Frontal cortex (tissue), 4 donors: ENCODE measurements at places on chromosomes 5 and 9. TPM values are rescaled to one million over a fixed set of nuclear protein-coding genes. Genes with fewer than 3 reads are reported as not detected.

- DNase-seq: no peak
Observed at GRCh38 chr5:83090169-83090568, 12.8 kb downstream of the XRCC4 start.

GRCh38 chr5:12237837-12238575 is 333.8 kb upstream of the CTNND2 start:
- no peak for DNase-seq

DNA sequence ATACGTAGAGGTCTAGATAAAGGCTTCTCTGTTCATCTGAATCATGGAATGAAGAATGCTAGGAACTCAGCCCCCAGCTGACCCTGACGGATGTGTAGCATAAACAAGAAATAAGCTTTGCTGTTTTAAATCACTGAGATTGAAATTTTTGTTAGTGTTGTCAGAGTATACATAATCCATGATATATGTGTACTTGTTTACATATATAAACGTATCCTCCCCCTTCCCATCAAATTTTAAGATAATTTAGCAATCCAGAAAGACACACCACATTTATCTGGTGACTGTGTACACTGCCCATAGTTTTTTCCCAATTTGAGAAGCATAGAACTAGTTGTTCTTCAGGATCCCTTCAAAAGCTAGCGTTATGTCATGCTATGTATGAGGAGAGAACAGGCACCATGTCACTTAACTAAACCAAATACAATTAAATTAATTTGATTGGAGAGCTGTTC is 80.8 kb upstream of the OSMR start:
- no peak for DNase-seq

GRCh38 chr5:37112383-37112991 is 136.7 kb downstream of the CPLANE1 start:
- no peak for DNase-seq

DNA sequence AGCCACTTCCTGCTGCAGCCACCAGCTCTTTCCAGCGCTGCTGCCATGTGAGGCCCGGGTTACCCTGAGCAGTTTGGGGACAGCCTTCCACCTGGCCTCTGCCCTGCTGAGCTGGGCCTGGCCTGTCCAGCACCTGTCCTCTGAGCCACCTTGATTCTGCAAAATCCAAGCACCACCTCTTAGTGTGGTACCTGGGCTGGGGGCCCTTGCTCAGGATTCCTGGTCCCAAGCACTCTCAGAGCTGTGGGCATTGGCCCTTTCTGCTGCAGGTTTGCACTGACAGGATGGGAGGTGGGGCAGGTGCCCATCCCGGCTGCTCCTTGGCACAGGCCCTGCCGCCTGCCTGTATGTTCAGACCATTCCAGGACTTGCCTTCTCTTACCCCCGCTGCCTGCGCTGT is 309.2 kb upstream of the IRX4 start:
- no peak for DNase-seq

Gene PCA3
- 0.82 TPM for total RNA-seq

Gene ITK
- total RNA-seq: not detected

- no peak for DNase-seq
Observed at GRCh38 chr9:88680041-88680440, 145.1 kb downstream of the NXNL2 start.

Gene RNF180
- total RNA-seq: 87.6 TPM

GRCh38 chr5:174149989-174150388 is 104.5 kb downstream of the NSG2 start:
- DNase-seq: no peak

- DNase-seq: peak; percentile 56
Observed at GRCh38 chr5:174323878-174324281, 278.4 kb downstream of the NSG2 start.

GRCh38 chr5:78792345-78793055 is 143.9 kb upstream of the LHFPL2 start:
- no peak for DNase-seq

- DNase-seq: no peak
Observed at GRCh38 chr5:53067641-53068040, 41.9 kb downstream of the MOCS2 start.

DNA sequence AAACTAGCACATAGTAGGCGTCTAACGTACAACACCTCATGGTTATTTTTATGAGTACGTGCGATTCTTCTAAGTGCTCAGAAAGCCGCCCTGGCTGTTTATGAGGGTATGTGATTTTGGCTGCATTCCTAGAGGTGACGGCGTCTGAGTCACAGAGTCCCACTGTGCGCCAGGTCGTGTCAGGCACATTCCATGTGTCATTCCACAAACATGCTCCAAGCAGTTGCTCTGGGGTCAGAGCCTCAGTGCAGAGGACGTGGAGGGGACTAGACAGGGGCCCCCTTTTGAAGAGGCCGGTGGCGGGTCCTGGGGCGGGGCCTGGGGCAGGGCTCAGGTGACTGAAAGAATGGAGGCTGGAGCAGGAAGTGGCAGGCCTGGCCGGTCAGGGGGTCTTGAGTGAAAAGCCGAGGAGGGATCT is 51.9 kb downstream of the NEK6 start:
- DNase-seq: no peak

- peak; percentile 6 for DNase-seq
Observed at GRCh38 chr9:119556129-119556875, 187.1 kb upstream of the BRINP1 start.

GRCh38 chr5:42912184-42912798 is 100.6 kb upstream of the SELENOP start:
- no peak for DNase-seq

Gene ALDOB
- total RNA-seq: not detected

DNA sequence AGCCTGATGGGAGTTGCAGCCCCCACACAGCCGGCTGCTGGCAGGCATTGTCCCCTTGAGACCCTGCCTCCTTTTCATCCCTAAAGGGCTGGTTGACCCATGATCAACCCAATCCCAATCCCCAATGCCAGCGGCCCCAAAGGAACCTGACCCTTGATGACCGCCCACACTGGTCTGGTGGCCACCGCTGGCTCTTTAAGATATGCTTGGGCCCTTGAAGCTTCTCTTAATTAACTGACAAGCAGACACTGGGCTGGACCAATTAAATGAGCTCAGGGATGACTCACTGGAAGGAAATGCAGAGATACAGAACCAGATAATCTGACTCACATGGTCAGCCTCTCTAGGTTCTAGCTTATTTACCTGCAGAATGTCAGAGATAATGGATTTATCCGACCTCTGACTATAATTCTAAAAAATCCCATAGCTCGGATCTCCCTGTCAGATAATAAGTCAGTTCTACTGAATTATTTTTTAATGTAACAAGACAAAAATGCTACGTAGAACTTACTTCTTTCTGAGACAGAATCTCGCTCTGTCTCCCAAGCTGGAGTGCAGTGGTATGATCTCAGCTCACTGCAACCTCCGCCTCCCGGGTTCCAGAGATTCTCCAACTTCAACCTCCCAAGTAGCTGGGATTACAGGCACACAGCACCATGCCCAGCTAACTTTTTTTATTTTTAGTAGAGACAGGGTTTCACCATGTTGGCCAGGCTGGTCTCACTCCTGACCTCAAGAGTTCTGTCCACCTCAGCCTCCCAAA is 11.1 kb upstream of the MLANA start:
- DNase-seq: no peak

Gene SPEF2
- total RNA-seq: 12.2 TPM

GRCh38 chr5:157342822-157343402 is 77.0 kb downstream of the CYFIP2 start:
- DNase-seq: no peak

Gene TMEM171
- 0.41 TPM for total RNA-seq

- DNase-seq: no peak
Observed at GRCh38 chr9:78296201-78296892, 578 bp upstream of the PSAT1 start.

DNA sequence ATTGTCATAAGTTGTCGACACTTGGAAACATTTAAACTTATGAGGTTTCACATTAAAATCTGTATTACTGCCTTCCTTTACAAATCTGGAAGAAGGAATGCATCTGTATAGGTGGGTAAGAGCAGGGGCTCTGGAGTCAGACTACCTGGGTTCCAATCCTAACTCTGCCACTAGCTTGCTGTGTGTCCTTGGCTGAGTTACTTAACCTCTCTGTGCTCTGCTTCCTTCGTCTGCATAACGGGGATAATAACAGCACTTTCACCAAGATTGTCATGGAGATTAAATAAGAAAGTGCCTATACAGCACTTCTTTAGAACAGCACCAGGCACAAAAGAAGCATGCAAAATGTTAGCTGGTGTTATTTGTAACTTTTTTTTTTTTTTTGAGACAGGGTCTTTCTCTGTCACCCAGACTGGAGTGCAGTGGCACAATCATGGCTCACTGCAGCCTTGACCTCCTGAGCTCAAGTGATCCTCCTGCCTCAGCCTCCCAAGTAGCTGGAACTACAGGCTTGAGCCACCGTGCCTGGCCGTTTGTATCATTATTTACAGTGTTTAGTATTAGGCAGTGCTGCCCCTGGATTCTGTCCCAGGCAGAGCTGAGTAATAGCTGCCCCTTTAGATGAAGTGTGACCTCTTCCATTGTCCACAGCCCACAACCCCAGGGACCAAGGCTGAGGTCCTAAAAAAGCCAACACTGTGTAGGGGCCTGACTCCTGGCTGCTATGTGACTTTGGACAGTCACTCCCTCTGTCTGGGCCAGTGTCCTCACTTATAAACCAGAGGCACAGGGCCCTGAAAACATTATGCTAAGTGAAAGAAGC is 25.4 kb upstream of the TTLL11 start:
- DNase-seq: no peak

GRCh38 chr9:101639311-101639710 is 44.5 kb upstream of the PPP3R2 start:
- no peak for DNase-seq

GRCh38 chr5:124330595-124331220 is 415.7 kb downstream of the ZNF608 start:
- DNase-seq: no peak
